NCI-H1105 (cell line): ENCODE measurements at places on chromosomes 2 and 18.

DNA sequence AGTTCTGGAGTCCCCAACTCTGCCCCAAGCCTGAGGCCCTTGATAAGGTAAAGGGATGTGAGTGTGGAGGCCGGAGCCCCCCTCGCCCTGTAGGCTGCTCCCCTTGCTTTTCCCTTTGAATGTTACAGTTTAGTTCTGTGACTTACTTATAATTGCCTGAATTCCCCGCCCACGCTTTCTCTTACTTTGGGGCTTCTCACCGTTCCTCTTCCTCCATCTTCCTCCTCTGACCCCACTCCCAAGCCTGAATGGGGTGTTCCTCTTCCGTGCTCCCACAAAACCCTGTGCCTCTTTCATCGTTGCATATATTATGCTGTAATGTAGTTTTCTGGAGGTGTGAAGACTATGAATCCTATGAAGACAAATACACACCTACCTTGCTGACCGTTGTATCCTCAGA is 15.0 kb upstream of the IL1RN start:
- DNase-seq: no peak

GRCh38 chr2:215772003-215772402 is 241.3 kb downstream of the MREG start:
- no peak for DNase-seq

- DNase-seq: no peak
These were observed 950.6 kb downstream of the TRIB2 start for GRCh38 chr2:13667415-13667757.

- no peak for DNase-seq
These were observed 21.7 kb downstream of the BIN1 start for GRCh38 chr2:127085317-127085681.
